Muscle of leg (tissue), 16 donors: ENCODE measurements at places on chromosomes 1 and 21. TPM values are rescaled to one million over a fixed set of nuclear protein-coding genes. Genes with fewer than 3 reads are reported as not detected.

DNA sequence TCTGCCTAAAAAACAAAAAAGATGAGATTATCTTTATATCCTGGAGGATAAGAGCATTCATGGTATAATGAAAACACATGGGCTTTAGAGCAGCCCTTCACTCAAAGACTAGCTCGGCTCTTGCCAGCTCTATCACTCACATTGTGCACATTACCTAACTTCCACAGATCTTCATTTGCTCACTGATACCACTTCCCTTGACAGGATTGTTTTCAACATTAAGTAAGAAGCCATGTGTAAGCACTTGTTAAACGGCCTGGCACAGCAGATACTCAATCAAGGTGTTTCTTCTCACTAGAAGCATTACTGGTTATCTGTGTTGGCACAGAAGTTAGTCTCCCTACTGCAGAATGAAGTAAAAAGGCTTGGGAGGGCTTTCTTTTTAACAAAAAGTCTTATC lies 18.7 kb downstream of the LPGAT1 start:
- DNase-seq: no peak

GRCh38 chr1:206664740-206665139 lies 20.0 kb upstream of the MAPKAPK2 start:
- DNase-seq: no peak

GRCh38 chr21:16642353-16642752 lies 870.5 kb upstream of the CXADR start:
- peak; percentile 79 for DNase-seq

- no peak for DNase-seq
These were observed 87.5 kb upstream of the ZBTB18 start for GRCh38 chr1:243963571-243963970.

- DNase-seq: peak; percentile 92
These were observed 27.4 kb downstream of the RABIF start for GRCh38 chr1:202861420-202862132.

DNA sequence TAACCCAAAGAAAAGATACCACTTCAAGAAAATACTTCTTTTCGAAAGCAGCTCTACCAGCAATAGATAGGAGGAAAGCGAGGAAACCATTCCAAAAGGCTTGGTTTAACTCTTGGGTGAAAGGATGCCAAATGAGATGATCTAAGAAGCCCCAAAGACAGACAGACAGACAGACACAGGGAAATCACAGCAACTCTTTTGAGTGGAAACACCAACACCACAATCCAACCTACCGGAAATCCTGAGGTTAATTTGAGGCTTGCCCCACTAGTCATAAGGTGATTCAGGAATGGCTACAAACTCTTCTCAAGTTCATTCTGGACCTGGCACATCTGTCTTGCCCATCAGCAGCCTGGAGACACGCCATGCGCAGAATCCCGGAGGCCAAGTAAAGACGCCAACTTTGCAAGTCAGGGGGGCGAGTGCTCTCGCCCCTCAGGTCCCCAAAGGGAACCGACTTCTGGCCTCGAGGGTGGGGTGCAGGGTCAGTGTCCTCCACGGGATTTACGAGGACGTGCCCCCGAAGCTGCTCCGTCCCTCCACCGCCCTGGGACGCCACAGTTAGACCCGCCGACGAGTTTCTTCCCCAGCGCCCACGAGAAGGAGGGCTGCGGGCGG lies 778 bp downstream of the EVI5 start:
- peak; percentile 78 for DNase-seq

DNA sequence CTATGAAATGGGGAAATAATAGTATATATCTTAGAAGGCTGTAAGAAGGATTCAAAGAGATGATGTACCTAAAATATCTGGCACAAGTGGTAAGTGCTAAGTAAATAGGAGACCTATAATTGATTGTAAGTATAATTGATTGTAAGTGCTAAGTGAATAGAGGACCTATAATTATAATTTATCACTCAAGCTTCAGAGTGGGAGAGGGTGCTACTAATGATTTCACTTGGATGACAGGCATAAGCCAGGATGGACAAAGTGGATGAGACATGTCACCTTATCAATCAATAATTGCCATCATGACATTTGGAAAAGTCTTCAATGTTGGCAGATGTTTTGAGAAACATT lies 11.2 kb downstream of the RCAN1 start:
- no peak for DNase-seq

- no peak for DNase-seq
These were observed 1.1 kb downstream of the RASAL2 start for GRCh38 chr1:178094739-178095645.

- no peak for DNase-seq
These were observed 13.7 kb downstream of the REG4 start for GRCh38 chr1:119797606-119798005.

- peak; percentile 95 for DNase-seq
These were observed 59.1 kb downstream of the ITPKB start for GRCh38 chr1:226679853-226680516.

DNA sequence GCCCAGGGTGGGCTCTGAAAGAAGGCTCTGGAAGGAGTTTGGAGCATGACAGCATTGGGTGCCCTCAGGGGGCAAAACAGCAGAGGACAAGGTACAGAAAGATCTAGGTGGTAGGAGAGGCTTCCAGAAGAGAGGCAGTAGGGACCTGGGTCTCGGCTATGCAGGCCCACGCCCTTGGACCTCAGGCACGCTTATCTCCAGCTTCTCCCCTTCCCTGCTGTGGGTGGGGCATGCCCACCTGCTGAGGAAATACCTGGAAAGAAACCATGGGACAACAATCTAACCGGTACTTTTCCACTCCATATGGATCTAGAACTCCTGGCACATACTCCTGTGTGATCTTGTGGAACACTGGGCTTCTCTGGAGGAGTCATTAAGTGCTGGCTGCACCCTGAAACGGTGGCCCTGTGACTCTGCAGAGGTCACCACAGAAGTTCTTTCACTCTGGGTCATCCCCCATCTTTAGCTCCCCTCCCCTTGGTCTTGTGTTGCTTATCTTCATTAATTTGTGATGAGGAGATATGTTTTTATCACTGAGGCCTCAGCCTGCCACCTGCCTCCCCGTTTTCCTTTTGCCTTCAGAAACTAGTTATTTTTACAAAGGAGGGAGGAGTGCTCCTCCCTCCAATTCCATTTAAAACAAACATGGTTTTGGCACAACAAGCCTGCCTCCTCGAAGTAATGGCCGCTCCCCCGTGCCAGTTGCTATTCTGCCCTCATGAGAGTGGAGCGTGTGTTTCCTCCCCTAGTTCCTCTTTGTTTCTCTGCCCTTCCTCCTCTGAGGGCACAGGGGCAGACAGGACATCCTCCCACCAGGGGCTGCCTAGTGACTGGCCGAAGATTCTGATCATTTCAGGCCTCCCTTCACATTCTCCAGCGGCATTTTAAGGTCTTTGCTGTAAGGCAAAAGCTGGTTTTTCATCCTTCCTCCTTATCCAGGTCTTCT lies 78.0 kb upstream of the ATP5PO start:
- DNase-seq: peak; percentile 57

DNA sequence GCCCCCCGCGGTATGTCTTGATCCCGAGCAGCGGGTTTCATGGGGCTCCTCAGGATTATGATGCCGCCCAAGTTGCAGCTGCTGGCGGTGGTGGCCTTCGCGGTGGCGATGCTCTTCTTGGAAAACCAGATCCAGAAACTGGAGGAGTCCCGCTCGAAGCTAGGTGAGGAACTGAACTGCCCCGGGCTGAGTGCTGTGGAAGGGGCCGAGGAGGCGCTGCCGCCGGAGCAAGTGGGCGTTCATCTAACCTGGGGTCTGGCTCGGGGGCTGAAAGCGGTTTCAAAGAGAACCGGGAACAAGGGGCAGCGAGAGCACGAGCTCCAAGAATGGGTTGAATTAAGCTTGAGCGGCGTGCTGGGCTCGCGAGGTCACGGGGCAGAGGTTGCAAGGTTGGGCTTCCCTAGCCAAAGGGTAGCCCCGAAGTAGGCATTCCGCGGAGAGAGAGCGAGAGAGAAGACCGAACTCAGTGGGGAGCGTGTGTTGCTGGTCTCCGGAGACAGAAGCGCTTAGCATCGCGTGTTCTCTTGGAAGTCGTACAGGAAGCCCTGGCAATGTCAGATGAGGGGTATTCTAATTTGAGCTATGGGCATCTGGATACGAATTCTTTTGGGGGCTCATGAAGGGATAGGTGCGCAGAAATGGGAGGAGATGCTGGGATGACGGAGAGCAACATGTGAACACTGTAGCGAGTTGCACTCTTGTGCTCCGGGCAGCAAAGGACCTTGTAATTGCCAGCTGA lies 732 bp downstream of the HS2ST1 start:
- DNase-seq: peak; percentile 84

DNA sequence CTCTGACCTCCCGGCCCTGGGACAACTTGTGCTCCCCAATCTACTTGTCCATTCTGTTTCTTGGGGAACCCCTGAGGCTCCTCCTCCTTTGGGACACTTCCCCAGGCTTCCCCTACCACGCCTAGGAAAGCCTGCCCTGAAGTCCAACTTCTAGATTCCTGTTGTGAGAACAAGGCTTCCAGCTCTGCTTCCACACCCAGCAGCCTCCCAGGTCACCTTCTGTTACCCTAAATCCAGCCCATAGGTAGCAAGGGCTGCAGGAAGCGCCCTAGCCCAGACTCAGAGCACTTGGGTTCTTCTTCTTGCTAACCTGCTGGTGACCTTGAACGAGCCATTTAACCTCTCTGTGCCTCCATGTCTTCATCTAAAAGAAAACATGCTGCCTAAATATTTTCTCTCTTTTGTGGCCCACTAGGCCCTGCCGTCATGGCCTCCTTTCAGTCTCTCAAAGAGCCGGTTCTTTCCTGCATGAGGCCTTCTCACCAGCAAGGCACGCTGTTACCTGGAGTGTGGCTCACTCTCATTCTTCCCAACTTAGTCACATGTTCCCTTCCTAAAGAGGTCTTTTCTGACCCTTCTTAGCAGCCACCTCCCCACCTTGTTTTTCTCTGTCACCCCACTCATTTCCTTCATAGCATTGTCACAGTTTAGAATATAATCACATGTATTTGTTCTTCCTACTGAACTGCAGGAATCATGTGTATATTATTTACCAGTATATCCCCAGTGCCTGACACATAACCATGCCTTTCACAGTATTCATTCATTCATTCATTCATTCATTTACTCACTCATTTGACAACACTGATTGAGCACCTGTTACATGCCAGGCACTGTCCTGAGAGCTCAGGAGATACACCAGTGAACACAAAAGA lies 1.4 kb downstream of the CAPN2 start:
- DNase-seq: no peak

GRCh38 chr1:228754646-228755268 lies 19.5 kb downstream of the RHOU start:
- no peak for DNase-seq

- DNase-seq: no peak
These were observed 1.9 kb upstream of the MED18 start for GRCh38 chr1:28326984-28327383.

DNA sequence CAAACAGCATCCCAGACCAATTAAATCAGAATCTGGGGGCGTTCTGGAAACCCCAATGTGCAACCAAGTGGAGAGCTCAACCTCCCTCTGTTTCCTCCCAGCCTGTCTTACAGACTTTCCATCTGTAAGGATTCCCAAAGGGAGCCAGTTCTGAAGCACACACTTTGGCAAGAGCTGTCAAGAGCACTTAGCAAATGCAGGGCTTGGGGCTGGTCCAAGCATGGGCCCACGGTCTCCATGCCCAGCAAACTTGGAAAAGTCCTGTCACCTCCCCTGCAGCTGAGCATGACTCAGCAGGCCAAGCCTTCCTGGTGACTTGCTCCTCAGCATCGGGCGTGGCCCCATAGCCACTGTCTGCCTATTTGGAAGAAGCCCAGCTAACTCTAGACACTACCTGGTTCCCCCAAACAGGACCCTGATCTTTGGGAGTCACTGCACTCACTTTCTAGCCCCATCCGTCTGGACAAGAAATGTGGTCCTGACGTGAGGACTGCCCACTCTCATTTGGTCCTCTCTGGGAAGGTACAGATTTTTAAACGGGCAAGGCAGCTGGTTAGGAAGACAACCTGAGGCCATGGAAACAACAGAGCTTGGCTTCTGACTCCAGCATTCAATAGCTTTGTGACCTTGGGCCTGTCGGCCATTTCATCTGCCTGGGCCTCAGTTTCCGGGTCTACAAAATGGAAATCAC lies 16.9 kb downstream of the SLC2A1 start:
- peak; percentile 65 for DNase-seq

- DNase-seq: no peak
These were observed 15.7 kb downstream of the GPR3 start for GRCh38 chr1:27408151-27408550.

DNA sequence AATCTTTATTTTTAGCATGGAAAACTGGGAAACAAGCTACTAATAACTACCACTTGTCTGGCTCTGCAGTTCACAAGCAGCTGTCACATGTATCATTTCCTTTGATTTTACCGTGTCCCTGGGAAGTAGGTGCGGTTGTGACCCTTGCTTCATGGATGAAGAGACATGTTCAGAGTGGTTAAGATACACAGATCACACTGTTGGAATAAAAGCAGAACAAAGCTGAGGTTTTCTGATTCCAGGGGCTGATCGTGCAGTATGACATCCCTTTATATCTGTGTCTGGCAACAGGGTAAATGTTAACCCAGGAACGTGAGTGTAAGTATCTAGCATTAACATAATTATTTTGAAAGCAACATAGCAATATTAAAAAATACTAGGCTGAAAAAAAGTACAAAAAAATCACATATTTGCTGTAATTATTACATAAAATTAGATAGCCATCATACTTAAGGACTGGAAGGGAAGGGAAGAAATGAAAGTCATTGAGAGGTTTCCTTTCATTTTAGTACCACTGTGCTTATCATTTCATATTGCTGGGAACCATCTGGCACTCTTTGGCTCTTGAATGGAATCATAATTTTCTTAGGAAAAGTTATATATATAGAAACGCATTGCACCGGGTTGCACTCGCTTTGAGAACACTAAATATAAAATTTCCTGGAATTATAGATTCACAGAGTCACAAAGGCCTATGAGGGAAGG lies 62.8 kb upstream of the PAXBP1 start:
- DNase-seq: no peak

GRCh38 chr1:70459496-70460225 lies 48.6 kb downstream of the CTH start:
- DNase-seq: no peak

- no peak for DNase-seq
These were observed 129.8 kb upstream of the TIAM1 start for GRCh38 chr21:31473685-31474345.

DNA sequence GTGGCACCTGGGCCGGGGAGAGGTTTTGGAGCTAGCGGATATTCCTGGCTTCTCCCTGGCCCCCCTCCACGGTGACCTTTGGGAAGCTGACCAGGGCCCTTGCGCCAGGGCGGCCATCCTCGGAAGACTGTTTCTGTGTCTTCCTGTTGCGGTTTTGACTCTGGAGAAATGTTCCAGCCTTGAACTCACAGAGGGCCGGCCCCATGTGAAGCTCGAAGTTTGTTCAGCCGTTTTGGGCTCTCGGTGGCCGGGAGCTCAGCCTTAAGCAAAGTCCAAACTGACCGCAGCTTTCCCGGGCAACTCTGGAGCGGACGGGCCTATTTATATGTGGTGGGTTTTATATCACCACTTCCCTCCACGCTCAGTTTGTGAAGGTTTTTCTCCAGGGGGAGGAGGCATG lies 17.0 kb upstream of the WNT4 start:
- DNase-seq: no peak

The NHLH1 gene
- 0.72 TPM for polyA plus RNA-seq
